Naive thymus-derived CD4-positive, alpha-beta T cell (primary cell): ENCODE measurements at places on chromosomes 3 and 15. TPM values are rescaled to one million over a fixed set of nuclear protein-coding genes. Genes with fewer than 3 reads are reported as not detected.

CYP1A2 gene
- polyA plus RNA-seq = not detected

COL8A1 gene
- not detected for polyA plus RNA-seq

IGSF11 gene
- polyA plus RNA-seq = 0.19 TPM

KCNMB3 gene
- polyA plus RNA-seq = 0.23 TPM

EFCC1 gene
- polyA plus RNA-seq = 0.27 TPM

SCN5A gene
- not detected for polyA plus RNA-seq

DNA sequence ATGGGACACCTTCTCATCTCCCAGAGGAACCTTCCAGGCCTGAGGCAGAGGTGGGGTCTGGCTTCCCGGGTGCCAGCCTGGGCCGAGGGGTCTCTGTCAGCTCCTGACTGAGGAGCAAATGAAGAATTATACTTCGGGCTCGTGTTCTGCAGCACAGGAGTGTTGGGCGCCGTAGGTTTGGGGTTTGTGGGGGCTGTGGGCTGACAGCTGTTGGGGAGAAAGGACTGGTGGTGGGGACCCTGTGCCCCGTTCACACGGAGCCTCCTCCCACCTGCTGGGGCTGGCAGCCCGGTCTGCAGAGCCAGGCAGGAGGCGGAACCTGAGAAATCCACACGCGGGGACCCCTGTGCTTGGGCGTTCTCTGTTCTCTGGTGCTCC, 59.7 kb downstream of the ADAMTS7 start:
- DNase-seq = no peak
- no peaks in the 10 kb centered on the region for H3K36me3 ChIP-seq
- H3K27me3 ChIP-seq = no peaks in the 10 kb centered on the region
- no peaks in the 10 kb centered on the region for H3K4me1 ChIP-seq

DNA sequence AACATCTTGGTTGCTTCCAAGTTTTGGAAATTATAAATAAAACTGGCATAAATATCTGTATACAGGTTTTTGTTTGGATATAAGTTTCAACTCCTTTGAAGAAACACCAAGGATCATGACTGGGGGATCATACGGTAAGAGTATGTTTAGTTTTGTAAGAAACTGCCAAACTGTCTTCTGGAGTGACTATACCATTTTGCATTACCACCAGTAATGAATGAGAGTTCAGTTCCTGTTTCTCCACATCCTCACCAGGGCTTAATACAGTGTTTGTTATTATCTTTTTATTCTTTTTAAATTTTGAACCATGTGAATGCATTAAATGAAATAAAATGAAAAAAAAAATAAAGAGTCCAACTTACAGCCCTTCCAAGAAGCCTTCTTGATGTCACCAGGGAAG, 3.7 kb upstream of the ANKUB1 start:
- H3K36me3 ChIP-seq = no peaks in the 10 kb centered on the region
- no peaks in the 10 kb centered on the region for H3K27me3 ChIP-seq
- H3K27ac ChIP-seq = no peak overlapping the region
- DNase-seq = no peak

DNA sequence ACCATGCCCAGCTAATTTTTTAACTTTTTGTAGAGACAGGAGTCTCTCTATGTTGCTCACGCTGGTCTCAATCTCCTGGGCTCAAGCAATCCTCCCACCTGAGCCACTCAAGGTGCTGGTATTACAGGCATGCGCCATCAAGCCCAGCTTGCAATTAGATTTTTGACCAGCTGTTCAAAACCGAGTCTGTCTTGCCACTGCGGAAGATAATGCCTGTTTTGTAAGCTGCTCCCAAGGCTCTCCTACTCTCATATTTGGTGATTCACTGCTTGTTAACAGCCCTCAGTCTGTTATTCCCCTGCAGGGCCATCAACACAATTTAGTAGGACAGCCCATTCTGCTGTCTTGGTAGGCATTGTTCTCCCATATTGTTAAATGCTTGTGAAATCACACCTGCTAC, 17.8 kb upstream of the MCCC1 start:
- H3K4me1 ChIP-seq = no peaks in the 10 kb centered on the region
- H3K4me3 ChIP-seq = no peak overlapping the region
- no peaks in the 10 kb centered on the region for H3K27me3 ChIP-seq
- H3K36me3 ChIP-seq = no peaks in the 10 kb centered on the region

DNA sequence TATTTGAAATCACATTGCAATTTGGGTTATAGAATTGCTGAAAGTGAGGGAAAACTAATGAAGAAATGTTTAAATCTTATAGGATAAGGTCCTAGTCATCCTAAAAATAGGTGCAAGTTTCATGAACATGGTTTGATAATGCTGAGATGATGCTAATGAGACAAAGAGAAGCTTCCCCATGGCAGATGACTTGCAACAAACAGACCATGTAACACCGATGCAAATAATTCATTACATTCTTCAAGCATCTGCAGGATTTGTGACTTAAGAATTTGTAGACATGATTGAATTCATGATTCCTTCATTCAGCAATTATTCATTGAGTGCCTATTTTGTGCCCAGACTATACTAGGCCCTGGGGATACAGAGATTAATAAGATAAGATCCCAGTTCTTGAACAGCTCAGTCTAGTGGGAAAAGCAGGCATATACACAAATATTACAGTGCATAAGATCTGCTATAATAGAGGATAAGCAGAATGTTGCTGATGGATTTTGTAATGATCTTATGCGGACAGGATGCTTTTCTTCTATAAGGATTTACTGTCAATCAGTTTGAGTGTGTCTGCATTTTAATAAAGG, 367.9 kb upstream of the GBE1 start:
- no peaks in the 10 kb centered on the region for H3K36me3 ChIP-seq
- DNase-seq = no peak
- H3K27me3 ChIP-seq = no peaks in the 10 kb centered on the region
- no peak overlapping the region for H3K27ac ChIP-seq
- H3K4me3 ChIP-seq = no peak overlapping the region
- H3K4me1 ChIP-seq = no peaks in the 10 kb centered on the region

- H3K4me3 ChIP-seq = no peak overlapping the region
- H3K27me3 ChIP-seq = no peaks in the 10 kb centered on the region
- DNase-seq = no peak
- no peaks in the 10 kb centered on the region for H3K36me3 ChIP-seq
- H3K4me1 ChIP-seq = no peaks in the 10 kb centered on the region
- H3K27ac ChIP-seq = no peak overlapping the region
Measured at GRCh38 chr3:130838898-130839600, 54.8 kb upstream of the ATP2C1 start.

GRCh38 chr15:98713585-98714001, 65.3 kb downstream of the IGF1R start:
- DNase-seq = peak; percentile 27
- peaks cover 47% of the 10 kb centered on the region for H3K4me1 ChIP-seq
- H3K27ac ChIP-seq = peak overlapping the region; percentile 57
- no peaks in the 10 kb centered on the region for H3K36me3 ChIP-seq
- peak overlapping the region; percentile 43 for H3K4me3 ChIP-seq

DNA sequence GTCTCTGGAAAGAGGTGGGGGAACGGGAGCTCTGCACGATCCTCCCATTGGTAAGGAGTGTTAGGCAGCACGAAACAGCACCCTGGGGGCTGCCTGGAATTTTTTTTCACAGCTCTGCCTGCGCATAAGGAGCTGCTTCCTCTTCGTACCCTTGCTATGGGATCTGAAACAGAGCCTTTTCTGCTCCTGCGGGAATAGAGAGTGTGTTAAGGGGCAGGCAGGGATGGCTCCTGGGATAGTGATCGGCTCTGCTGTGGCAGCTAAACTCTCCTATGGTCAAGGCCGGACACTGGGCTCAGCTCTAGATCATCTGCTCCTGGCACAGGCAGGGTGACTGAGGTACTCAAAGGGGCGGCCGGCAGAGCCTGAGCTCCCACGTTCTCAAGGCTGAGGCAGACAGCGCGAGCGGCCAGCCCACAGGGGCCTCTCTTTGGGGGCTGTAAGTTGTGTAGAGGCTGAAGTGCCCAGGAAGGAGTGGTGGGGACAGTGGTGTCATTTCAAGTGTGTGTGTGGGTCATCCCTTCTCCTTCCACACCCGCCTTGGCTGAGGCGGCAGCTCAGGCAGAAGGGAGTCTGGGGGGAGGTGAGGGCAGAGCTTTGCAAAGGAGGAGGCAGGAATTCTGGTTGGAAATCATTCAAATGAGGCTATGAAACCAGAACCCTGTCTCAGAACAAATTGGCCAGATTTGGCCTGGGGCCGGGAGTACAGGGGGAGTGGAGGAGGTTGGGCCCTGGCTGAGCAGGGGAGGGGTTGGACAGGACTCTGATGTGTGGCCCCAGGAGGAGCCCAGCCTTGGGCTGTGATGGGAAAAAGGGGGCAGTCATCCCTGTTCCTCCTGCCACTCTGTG, 31.0 kb downstream of the EPHB3 start:
- no peak overlapping the region for H3K27ac ChIP-seq
- H3K4me3 ChIP-seq = no peak overlapping the region
- H3K27me3 ChIP-seq = no peaks in the 10 kb centered on the region
- H3K36me3 ChIP-seq = no peaks in the 10 kb centered on the region

DNA sequence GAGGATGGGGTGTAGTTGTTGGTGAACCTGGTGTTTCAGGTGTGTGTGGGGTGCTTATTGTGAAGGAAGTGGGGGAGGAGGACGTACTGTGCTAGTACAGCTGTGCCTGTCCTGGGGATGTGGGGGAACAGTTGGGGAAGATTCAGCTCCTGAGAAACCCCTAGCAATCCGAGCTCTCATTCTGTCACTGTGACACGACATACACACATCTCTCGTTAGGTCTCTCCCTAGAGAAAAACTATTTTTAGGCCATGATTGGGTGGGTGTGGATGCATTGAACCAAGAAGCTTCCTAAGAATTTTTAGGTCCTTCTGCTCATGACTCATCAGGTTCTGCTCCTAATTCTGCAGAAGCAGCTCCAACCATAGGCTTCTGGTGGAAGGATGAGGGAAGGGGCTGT, 54.3 kb downstream of the SLC30A4 start:
- no peak overlapping the region for H3K27ac ChIP-seq
- no peak overlapping the region for H3K4me3 ChIP-seq
- no peaks in the 10 kb centered on the region for H3K36me3 ChIP-seq
- no peak for DNase-seq
- H3K4me1 ChIP-seq = no peaks in the 10 kb centered on the region

DNA sequence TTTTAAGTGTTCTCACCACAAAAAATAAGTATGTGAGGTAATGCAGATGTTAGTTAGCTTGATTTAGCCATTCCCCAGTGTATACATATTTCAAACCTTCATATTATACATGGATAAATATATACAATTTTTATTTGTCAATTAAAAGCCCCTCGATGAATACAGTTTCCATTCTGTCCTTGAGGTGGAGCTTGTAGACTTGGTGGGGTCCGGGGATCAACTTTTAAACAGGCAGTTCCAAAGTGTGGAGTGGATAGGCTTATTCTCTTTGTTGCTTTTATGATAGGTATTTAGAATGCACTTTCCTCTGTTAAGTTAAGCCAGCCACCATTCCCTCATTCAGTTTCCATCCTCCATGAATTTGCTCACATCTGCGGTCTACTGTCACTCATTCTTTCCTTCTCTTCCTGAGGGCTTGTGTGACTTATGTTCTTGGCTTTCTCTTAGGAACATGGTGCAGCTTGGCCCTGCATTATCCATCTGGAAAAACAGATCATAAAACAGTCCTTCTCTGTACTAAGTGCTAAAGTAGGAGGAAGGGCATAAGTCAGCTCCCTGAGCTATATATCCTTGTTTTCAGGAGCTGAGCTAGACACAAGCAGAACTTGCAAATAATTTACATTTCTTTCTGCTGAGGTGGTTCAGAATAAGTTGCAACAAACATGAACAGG, 149.1 kb downstream of the NFKBIZ start:
- no peak for DNase-seq
- H3K36me3 ChIP-seq = no peaks in the 10 kb centered on the region
- H3K4me1 ChIP-seq = no peaks in the 10 kb centered on the region
- H3K27ac ChIP-seq = no peak overlapping the region

- no peaks in the 10 kb centered on the region for H3K4me1 ChIP-seq
- no peak overlapping the region for H3K27ac ChIP-seq
- no peaks in the 10 kb centered on the region for H3K27me3 ChIP-seq
- H3K36me3 ChIP-seq = no peaks in the 10 kb centered on the region
- no peak for DNase-seq
Measured at GRCh38 chr3:134765468-134765867, 29.6 kb upstream of the EPHB1 start.

DNA sequence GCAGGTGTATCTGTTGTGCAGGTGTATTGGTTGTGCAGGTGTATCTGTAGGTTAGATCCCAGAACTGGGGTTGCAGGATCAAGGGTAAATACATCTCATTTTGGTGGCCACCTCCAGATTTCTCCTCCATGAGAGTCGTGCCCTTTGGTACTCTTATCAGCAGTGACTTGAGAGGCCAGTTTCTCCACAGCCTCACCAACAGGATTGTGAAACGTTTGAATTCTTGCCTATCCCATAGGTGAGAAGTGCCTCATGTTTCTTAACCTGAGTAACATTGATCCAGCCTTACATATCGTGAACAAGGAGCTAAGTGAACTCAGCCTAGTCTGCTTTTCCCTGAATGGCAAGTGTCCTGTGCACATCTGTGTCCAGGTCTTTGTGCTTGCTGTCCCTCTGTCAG, 55.4 kb downstream of the CMTM8 start:
- no peak overlapping the region for H3K27ac ChIP-seq
- DNase-seq = no peak
- no peaks in the 10 kb centered on the region for H3K27me3 ChIP-seq
- peaks cover 9% of the 10 kb centered on the region for H3K4me1 ChIP-seq
- H3K4me3 ChIP-seq = no peak overlapping the region

GRCh38 chr3:120147072-120147871, 53.0 kb upstream of the GSK3B start:
- no peaks in the 10 kb centered on the region for H3K27me3 ChIP-seq
- H3K4me3 ChIP-seq = no peak overlapping the region
- no peak overlapping the region for H3K27ac ChIP-seq
- DNase-seq = peak; percentile 74
- H3K36me3 ChIP-seq = no peaks in the 10 kb centered on the region

DNA sequence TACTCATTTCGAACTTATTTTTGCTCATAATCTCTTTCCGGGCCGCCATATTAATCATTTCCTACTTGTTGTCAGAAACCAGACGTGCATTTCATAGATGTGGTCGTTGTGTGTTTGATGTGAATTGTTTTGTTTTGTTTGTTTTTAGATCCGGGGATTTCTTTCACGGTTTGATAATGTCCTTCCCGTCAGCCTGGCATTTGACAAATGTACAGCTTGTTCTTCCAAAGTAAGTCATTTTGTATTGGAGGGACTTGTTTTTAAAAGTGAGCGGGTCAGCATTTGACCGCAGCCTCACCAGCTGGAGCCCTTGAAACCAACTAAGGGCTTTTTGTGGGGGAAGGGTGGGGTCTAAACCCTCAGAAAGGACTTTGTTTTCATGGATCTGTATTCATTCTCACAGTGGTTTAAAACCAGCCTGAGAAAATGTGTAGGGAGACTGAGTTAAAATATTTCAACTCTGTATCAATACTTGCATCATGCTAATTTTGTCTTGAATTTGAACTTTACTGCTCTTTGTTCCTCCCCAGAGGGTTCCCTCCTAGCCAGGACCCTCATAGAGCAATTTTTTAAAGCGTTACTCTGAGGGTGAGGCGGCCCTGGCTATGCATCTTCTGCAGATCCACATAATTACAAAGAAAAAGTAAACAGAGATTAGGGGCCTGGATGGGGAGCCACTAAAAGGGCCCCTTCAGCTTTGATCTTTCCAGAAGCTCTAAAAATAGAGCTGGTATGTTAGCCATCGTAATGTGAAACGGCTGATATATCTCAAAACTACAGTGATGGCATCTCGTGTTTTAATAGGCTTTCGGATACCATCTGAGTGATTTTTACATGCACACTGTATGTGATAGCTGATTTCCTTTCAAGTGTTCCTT, 107.9 kb downstream of the ATG7 start:
- H3K27ac ChIP-seq = no peak overlapping the region
- H3K36me3 ChIP-seq = no peaks in the 10 kb centered on the region
- H3K4me3 ChIP-seq = no peak overlapping the region
- H3K4me1 ChIP-seq = no peaks in the 10 kb centered on the region
- H3K27me3 ChIP-seq = no peaks in the 10 kb centered on the region
- no peak for DNase-seq

GRCh38 chr15:80266113-80266512, 14.1 kb upstream of the CTXND1 start:
- no peak for DNase-seq
- no peaks in the 10 kb centered on the region for H3K36me3 ChIP-seq
- H3K27me3 ChIP-seq = no peaks in the 10 kb centered on the region
- no peak overlapping the region for H3K27ac ChIP-seq
- no peak overlapping the region for H3K4me3 ChIP-seq
